ENCODE measurements at places on chromosomes 12 and 14.

DNA sequence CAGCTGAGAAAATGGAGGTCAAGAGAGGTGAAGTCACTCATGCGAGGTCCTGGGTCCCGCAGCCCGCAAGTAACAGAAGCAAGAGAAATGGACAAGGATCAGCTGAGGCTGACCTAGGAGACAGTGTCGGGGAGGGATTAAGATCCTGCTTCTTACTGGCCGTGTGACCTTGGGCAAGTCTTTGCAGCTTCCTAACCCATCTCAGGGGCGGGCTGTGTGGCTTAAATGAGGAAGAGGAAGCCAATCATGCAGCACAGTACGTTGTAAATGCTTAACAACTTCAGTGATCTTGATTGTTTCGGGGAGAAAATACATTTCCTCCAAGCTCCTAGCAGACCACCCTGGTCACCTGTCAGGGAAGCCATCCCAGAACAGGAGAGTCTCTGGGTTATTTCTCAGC lies 7.1 kb upstream of the PGF start:
- no peak for DNase-seq

DNA sequence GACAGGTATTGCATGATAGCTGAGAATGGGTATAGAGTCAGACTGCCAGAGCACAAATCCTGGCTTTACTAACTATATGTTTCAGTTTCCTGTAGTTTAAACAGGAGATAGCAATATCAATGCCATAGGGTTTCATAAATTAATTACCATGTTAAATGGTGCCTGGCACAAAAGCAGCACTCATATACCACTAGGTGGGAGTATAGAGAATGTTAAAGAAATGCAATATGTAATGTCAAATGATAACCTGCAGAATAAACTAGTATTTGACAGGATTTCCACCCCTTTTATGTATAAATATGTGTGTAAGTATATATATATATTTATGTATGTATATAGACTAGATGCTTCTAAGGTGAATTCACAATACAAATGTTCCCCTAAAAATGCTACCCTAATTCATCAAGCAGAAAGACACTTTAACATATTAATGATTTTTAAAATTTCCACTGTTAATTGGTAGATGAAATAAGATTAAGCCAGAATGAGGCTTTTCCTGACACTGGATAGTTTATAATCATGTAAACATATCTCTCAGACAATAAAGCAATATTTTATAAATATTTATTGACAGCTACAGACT lies 8.6 kb downstream of the WDR89 start:
- no peak for DNase-seq

GRCh38 chr12:13193505-13194231 lies 2.9 kb upstream of the EMP1 start:
- no peak for DNase-seq

GRCh38 chr12:6218347-6218925 lies 18.2 kb downstream of the CD9 start:
- DNase-seq, result no peak

DNA sequence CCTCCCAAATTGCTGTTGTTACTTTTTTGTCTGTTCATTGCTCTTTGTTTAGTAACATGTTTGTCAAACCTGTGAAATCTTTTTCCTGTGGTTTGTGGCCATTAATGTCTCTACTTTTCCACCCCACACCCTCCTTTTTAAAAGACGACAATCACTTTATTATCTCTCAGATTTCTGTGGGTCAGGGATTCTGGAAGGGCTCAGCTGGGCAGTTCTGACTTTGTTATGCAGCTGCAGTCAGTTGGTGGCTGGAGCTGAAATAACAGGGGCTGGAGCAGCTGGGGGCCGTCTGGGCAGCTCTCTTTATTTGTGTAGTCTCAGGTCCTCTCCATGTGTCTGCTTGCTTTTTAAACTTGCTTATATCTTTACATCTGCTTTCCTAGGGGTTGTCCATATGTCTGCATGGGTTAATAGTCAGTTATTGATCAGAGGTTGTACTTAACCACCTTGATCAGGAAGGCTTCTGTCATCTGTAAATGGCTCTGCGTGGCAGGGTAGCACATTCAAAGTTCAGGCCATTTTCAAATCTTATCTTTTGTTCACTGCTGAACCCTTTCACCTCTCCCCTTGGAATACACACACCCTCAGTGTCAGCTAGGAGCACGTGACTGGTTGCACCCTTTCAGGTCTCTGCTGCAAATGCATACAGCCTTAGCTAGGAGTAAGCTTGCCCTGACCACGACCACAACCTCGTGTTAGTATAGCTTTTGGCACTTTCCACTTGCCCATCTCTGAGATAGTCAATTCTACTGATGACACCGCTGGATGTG lies 27.9 kb downstream of the BORCS5 start:
- no peak for DNase-seq

DNA sequence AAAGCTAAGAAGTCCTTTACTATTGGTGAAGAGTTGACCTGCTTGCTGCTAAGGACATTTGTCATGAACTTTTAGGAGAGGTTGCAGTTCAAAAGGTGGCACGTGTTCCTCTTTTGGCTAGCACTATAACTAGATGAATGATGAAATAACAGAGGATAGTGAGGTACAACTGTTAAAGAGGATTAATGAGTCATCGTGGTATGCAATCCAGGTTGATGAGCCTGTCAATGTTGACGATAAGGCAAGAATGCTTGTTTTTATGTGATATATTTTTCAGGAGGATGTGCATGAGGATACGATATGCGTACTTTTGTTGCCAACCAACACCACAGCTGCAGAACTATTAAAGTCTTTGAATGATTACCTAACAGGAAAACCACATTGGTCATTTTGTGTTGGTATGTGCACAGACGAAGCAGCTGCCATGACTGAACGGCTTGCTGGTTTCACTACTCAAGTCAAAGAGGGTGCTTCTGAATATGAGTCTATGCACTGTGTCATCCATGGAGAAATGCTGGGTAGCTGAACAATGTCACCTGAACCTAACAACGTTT lies 10.6 kb downstream of the CEP128 start:
- DNase-seq, result no peak

GRCh38 chr12:31682136-31682962 lies 22.9 kb downstream of the ETFBKMT start:
- peak; percentile 19 for DNase-seq

DNA sequence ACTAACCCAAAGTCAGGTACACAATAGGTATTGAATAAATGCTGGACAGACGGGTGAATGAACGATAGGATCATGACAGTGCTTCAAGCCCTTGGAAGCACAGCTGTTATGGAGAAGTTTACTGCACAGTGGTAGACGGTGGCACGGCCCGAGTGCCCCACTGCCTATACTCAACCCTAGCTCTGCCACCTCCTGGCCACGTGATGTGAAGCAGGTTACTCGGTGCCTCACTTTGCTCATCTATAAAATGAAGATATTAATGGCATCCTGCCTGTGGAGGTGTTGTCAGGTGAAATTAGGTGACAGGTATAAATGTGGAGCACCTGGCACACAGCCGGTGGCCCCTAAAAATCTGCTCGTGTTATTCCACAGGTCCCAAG lies 5.8 kb downstream of the ASB2 start:
- peak; percentile 25 for DNase-seq

GRCh38 chr12:130120012-130120805 lies 42.1 kb upstream of the FZD10 start:
- DNase-seq, result no peak

- DNase-seq, result no peak
Observed at GRCh38 chr12:91620992-91621391, 438.4 kb upstream of the DCN start.

DNA sequence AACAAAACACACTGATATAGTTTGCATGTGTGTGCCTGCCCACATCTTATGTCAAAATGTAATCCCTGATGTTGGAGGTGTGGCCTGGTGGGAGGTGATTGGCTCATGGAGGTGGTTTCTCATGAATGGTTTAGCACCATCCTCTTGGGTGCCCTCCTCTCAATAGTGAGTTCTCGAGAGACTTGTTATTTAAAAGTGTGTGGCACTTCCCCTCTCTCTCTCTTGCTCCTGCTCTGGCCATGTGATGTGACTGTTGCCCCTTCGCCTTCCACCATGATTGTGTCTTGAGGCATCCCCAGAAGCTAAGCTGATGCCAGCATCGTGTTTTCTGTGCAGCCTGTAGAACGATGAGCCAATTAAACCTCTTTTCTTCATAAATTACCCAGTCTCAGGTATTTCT lies 454.1 kb upstream of the DCN start:
- DNase-seq, result no peak

GRCh38 chr12:54207539-54208294 lies 18.9 kb upstream of the SMUG1 start:
- DNase-seq, result peak; percentile 69

- DNase-seq, result no peak
Observed at GRCh38 chr12:108622421-108622820, 11.3 kb downstream of the SELPLG start.

Data from effector CD8-positive, alpha-beta T cell (primary cell).